Prostate gland (tissue), 2 donors: ENCODE measurements at places on chromosomes 6 and 20. TPM values are rescaled to one million over a fixed set of nuclear protein-coding genes. Genes with fewer than 3 reads are reported as not detected.

Gene GGTLC1
- total RNA-seq, result not detected

Gene ADTRP
- total RNA-seq, result 0.74 TPM

Gene PTK7
- 83.3 TPM for total RNA-seq

Gene LBP
- not detected for total RNA-seq

Gene GDAP1L1
- 1.5 TPM for total RNA-seq

Gene ADGRB3
- total RNA-seq, result 3.1 TPM

Gene SOD2
- 196 TPM for total RNA-seq

Gene IRF4
- 0.77 TPM for total RNA-seq

Gene COL11A2
- total RNA-seq, result 3.6 TPM

Gene TSPYL4
- total RNA-seq, result 26.0 TPM

Gene CPXM1
- total RNA-seq, result 7.4 TPM

Gene MOG
- not detected for total RNA-seq

Gene CTCFL
- 10.8 TPM for total RNA-seq

Gene TRIM10
- not detected for total RNA-seq

Gene APOBEC2
- 2.0 TPM for total RNA-seq

Gene LINC00237
- total RNA-seq, result not detected

Gene CLVS2
- 4.2 TPM for total RNA-seq

Gene LSM14B
- total RNA-seq, result 87.1 TPM

Gene TCF21
- total RNA-seq, result 4.9 TPM

Gene FARS2
- 11.6 TPM for total RNA-seq

Gene AVP
- total RNA-seq, result not detected

Gene NRN1
- 1.1 TPM for total RNA-seq

Gene RAET1G
- total RNA-seq, result not detected

Gene C6orf52
- total RNA-seq, result 3.3 TPM

Gene NOX3
- total RNA-seq, result not detected

Gene FAM83C
- total RNA-seq, result 0.36 TPM

Gene ELOVL2
- 17.9 TPM for total RNA-seq

Gene CASS4
- total RNA-seq, result 1.2 TPM

Gene CD83
- 5.7 TPM for total RNA-seq

Gene ARMH2
- not detected for total RNA-seq

Gene TENT5A
- 12.0 TPM for total RNA-seq

Gene LAMA2
- total RNA-seq, result 89.1 TPM

Gene ZBTB46
- total RNA-seq, result 12.2 TPM

Gene NMBR
- total RNA-seq, result not detected

Gene LKAAEAR1
- total RNA-seq, result 10.2 TPM

Gene ZBTB12
- 4.1 TPM for total RNA-seq

Gene DST
- total RNA-seq, result 242 TPM

Gene SLC17A2
- total RNA-seq, result not detected

Gene MUCL3
- total RNA-seq, result not detected

Gene WFDC5
- total RNA-seq, result 1.0 TPM

Gene OPN5
- 0.85 TPM for total RNA-seq

Gene NTSR1
- not detected for total RNA-seq

Gene BTNL2
- total RNA-seq, result not detected

Gene CST5
- not detected for total RNA-seq

Gene PAK5
- 1.4 TPM for total RNA-seq

Gene SMLR1
- not detected for total RNA-seq

Gene TRAPPC3L
- total RNA-seq, result not detected

Gene NOP56
- total RNA-seq, result 108 TPM

Gene ANKRD66
- total RNA-seq, result not detected

Gene TAGAP
- 4.8 TPM for total RNA-seq

Gene BMP5
- 2.1 TPM for total RNA-seq
